ENCODE measurements at places on chromosomes 12 and 14. TPM values are rescaled to one million over a fixed set of nuclear protein-coding genes. Genes with fewer than 3 reads are reported as not detected.

The PLEKHG7 gene
- total RNA-seq: not detected

The PZP gene
- total RNA-seq: 0.12 TPM

GRCh38 chr12:11876307-11876706 is 194.4 kb upstream of the BCL2L14 start:
- H3K27me3 ChIP-seq: no peaks in the 10 kb centered on the region
- DNase-seq: no peak
- H3K36me3 ChIP-seq: peaks cover 37% of the 10 kb centered on the region
- peaks cover 22% of the 10 kb centered on the region for H3K4me1 ChIP-seq
- H3K4me3 ChIP-seq: no peak overlapping the region

DNA sequence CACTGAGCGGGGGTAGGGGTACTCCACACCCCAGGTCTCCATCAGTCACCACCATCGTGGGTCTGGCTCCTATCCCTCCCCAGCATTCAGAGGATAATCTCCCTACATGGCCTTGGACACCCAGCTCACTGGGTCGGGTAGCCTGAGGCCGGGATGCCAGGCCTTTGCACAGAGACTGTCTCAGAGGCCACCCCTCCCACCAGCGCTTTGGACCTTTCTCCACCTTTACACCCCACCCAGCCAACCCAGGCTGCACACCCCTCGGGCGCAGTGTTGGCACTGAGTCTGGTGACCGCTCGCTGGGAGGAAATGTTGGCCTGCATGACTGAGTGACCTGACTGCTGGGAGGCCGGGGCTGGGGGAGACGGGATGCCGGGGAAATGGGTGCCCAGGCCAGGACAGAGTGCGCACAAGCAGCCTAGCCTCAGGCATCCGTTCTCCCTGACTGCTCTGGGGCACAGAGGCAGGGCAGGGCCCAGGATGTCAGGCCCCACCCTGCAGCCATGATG is 10.6 kb upstream of the LBHD2 start:
- no peak overlapping the region for H3K4me3 ChIP-seq
- DNase-seq: no peak
- no peaks in the 10 kb centered on the region for H3K27me3 ChIP-seq
- peaks cover 6% of the 10 kb centered on the region for H3K4me1 ChIP-seq

DNA sequence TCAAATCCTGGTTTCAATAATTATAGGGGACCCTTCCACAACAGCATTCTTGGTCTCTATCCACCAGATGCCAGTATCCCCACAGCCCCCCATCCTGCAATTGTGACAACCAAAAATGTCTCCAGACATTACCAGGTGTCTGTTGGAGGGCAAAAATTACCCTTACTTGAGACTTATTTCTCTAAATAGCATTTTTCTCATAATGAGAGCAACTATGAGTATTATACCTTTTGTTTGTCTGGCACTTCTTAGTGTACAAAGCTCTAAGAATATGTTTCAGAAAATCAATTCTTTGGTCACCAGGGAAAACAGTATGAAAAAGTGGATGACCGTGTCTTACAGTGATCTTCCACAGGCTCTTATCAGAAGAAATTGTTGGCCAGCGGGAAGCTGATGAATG is 27.5 kb upstream of the RMST start:
- no peaks in the 10 kb centered on the region for H3K4me1 ChIP-seq
- no peak overlapping the region for H3K27ac ChIP-seq
- H3K4me3 ChIP-seq: no peak overlapping the region
- no peak for DNase-seq

GRCh38 chr12:118982984-118983761 is 1.8 kb downstream of the SRRM4 start:
- no peaks in the 10 kb centered on the region for H3K36me3 ChIP-seq
- peaks cover 80% of the 10 kb centered on the region for H3K27me3 ChIP-seq
- DNase-seq: no peak
- H3K4me3 ChIP-seq: peak overlapping the region; percentile 78
- H3K4me1 ChIP-seq: no peaks in the 10 kb centered on the region

DNA sequence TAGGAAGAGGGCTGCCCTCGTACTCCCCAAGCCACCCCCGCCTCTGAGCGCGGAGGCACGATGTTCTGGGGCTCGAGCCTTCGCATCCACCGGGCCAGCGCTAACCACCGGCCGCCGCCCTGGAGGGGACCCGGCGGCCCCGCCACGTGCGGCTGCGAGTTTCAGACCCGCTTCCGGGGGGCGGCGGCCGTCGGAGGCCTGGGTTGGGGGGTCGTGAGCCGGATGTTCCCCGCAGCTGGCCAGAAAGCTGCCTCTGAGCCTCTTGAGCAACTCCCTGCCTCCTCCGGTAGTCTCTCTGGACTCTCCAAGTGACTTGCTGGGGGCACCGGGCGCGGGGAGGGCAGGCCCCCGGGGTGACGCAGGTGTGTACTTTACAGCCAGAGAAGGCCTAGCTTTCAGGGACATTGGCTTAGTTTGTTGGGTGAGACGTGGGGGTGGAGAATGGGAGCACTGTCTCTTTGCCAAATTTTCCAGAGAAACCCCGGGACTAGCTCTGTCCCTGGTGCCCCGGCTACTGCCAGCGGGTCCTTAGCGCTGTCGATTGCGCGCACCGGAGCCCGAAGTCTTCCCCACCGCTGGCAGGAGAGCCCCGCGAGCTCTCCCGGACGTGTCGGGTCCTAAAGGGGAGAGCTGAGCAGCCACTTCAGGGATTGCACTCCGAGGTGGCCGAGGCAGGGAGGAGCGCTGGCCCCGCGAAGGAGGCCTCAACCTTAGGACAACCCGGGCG is 15.6 kb downstream of the OTX2 start:
- H3K4me1 ChIP-seq: no peaks in the 10 kb centered on the region
- peak overlapping the region; percentile 41 for H3K4me3 ChIP-seq
- DNase-seq: no peak
- peaks cover 92% of the 10 kb centered on the region for H3K27me3 ChIP-seq
- H3K36me3 ChIP-seq: no peaks in the 10 kb centered on the region
- H3K27ac ChIP-seq: no peak overlapping the region

GRCh38 chr12:49562831-49563230 is 5.1 kb downstream of the MCRS1 start:
- peaks cover 3% of the 10 kb centered on the region for H3K36me3 ChIP-seq
- no peaks in the 10 kb centered on the region for H3K4me1 ChIP-seq
- no peak overlapping the region for H3K4me3 ChIP-seq
- H3K27me3 ChIP-seq: no peaks in the 10 kb centered on the region

GRCh38 chr14:104970231-104971068 is 7.7 kb downstream of the AHNAK2 start:
- H3K27ac ChIP-seq: no peak overlapping the region
- H3K4me1 ChIP-seq: peaks cover 4% of the 10 kb centered on the region
- DNase-seq: no peak

DNA sequence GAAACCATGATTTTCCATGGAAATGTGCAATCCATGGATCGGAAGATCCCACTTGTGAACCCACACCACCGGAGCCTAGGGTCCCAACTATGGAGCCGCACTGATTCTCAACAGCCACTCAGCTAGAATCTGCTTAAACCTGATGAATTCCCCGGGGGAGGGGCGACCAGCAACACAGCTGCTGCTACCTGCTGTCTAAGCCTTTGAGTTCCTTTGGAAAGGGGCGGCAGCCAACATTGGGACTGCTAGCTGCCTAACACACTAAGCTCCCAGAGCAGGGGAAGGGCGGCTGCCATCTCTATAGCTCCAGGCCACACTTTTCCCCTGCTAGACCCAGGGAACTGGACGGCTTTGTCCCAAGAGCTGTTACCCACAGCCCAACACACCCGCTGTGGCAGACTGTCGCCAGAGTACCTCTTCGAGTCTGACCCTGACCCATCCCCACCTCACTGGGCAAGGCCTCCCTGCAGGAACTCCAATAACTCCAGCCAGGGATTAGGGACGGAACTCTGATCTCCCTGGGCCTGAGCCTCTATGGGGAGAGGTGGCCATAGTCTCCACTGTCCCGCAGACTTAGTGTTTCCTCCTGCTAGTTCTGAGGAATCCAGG is 205.8 kb upstream of the SLC16A7 start:
- H3K27ac ChIP-seq: no peak overlapping the region
- H3K4me1 ChIP-seq: no peaks in the 10 kb centered on the region
- H3K27me3 ChIP-seq: peaks cover 11% of the 10 kb centered on the region
- H3K36me3 ChIP-seq: no peaks in the 10 kb centered on the region
- DNase-seq: no peak
- H3K4me3 ChIP-seq: no peak overlapping the region

All from type B pancreatic cell (in vitro differentiated cells).